NCI-H446 treated with DMSO at 0.1 percent for 48 hours (cell line): ENCODE measurements at places on chromosomes 6 and 20.

GRCh38 chr20:32685541-32686529 is 12.1 kb upstream of the C20orf203 start:
- DNase-seq = no peak

- DNase-seq = no peak
Measured at GRCh38 chr6:91464201-91464600, 877.3 kb upstream of the MAP3K7 start.

DNA sequence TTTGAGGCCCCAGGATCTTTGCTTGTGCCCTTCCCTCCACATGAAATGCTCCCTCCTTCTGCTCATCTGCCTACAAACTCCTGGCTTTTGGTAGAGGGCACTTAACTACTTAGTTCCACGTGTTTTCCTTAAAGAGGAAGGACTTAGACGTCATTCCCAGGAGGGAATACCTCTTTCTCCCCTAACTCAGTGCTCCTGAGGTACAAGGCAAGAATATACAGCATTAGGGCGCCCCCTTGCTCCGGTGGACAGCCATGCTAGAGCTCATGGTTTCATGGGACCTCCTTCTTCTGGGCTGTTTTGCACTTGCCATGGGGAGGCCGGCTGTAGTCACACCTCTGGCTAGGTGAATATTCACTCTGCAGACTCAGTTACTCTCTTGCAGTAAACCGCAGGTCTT is 93.8 kb upstream of the LY86 start:
- DNase-seq = peak; percentile 6

DNA sequence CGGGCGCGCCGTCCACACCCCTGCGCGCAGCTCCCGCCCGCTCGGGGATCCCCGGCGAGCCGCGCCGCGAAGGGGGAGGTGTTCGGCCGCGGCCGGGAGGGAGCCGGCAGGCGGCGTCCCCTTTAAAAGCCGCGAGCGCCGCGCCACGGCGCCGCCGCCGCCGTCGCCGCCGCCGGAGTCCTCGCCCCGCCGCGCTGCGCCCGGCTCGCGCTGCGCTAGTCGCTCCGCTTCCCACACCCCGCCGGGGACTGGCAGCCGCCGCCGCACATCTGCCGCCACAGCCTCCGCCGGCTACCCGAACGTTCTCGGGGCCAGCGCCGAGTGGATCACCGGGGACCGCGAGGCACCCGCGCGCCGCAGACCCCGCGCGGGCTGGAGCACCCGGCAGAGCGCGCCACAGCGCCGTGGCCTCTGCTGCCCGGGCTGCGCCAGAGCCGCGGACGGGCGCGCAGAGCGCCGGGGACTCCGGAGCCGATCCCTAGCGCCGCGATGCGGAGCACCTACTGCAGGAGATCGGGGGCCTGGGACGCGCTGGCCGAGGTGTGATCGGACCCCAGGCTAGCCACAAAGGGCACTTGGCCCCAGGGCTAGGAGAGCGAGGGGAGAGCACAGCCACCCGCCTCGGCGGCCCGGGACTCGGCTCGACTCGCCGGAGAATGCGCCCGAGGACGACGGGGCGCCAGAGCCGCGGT is at the start of gene BMP2:
TSS of gene BMP2 (plus strand) at position 151 of the 692 bp plus-strand sequence. CDS start 2,441 bp downstream, outside the sequence.
- no peak for DNase-seq

- no peak for DNase-seq
Measured at GRCh38 chr6:165658395-165659058, 4.5 kb downstream of the PDE10A start.

GRCh38 chr20:1338096-1338495 is 9.2 kb upstream of the SDCBP2 start:
- no peak for DNase-seq

GRCh38 chr20:32033316-32033715 is 18.7 kb upstream of the HCK start:
- no peak for DNase-seq

DNA sequence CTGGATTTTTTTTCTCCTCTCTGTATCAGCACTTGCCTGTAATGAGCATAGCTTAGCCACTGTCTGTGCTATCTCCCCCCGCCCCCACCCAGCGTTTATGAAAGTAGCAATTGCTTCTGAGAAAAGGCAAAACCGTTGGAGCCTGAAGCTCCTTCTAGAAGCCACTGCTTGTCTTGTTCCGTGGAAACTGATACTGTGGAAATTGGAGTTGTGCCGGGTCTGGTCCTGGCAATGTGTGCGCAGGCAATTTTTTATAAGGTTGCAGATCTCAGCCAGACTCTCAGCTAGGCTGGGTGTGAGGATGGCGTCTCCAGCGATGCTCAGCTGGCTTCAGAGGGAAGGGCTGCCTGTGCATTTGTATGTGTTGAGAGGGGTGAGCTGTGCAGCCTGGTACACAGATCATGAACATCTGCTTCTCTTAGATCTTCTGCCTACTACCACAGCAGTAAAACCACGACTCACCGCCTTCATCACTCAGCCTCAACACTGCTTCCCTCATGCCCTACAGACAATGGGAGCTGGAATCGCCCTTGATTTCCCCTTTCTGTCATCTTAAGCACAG is 72.4 kb upstream of the GTSF1L start:
- no peak for DNase-seq

DNA sequence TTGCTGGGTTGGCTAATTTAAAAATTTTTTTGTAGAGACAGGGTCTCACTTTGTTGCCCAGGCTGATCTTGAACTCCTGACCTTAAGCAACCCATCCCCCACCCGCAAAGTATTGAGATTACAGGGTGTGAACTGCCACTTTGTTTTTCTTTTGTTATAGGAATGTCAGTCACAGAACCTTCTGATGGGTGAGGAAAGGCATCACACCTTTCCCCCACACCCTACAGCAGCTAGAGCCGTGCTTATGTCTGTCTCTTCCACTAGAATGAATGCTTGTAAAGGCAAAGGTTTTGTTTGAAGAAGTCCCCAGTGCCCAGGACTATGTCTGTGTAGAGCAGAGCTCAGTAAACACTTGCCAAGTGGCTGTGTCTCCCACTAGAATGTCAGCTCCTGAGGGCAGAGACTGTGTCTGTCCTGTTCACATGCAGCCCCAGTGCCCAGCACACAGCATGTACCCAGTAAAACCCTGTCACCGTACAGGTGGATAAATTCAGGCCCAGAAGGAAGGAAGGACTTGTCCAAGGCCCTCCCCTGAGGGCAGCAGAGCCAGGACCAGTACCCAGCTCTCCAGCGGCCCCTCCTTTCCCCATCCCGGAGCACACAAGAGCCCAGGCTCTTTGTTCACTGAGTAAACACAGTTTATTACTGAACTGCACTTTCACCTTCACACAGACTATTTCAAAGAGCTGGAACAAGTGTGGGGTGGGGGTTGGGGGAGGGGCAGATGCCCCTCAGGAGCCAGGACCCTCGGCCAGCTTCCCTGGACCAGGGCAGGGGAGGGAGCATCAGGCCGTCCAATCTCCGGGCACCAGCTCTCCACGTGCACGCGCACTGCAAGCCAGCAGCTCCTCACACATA is 26.4 kb downstream of the COX4I2 start:
- no peak for DNase-seq

DNA sequence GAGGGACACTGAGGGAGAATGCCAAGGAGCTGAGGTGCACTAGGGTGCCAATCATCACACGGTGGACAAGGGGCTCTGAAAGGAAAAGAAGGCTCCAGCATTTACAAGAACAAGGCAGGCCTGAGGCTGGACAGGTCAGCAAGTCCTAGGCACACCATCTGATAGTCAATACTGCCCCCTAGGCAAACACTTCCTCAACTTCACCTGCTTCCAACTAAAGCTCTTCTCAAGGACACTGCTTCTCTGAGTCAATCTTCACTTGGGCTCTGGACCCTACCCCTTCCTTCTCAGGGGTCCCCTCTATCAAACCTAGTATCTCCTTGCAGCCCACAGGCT is 37.7 kb upstream of the SLC4A11 start:
- DNase-seq = no peak

DNA sequence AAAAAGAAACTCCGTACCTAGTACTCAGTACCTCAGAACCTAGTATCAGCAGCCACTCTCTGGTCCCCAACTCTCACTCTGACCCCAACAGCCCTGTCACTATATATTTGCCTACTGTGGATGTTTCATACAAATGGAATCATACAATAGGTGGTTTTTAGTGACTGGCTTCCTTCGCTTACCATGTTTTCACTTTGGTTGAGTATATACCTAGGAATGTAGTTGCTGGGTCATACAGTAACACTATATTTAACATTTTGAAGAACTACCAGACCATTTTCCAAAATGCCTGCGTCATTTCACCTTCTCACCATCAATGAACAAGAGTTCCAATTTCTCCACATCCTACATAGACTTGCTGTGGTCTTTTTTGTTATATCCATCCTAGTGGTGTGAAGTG is 283.2 kb downstream of the GMDS start:
- no peak for DNase-seq

GRCh38 chr20:31704225-31705119 is 18.2 kb downstream of the BCL2L1 start:
- DNase-seq = no peak

GRCh38 chr6:167226383-167226685 is 64.8 kb upstream of the UNC93A start:
- no peak for DNase-seq

GRCh38 chr6:3140201-3140600 is 17.1 kb downstream of the TUBB2A start:
- DNase-seq = no peak

DNA sequence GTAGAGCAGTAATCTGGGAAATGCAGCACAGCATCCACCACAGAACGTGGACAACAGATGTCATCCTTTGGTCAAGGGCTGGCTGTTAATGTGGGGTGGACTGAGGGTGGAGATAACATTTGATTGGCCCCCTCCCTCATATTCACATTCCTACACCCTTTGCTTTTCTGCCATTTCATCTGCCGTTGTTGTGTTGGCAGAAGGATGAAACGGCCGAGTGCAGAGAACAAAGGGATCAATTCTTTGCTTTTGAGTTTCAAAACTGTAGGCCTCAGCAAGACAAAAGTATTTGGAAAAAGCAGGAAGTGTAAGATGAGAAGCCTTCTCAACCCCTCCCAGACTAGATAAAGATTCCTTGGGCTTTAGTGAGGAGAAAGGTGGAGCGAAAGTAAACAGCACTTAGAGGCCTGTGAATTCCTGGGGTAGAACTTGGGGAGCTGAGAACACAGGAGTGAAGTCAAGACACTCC is 74.2 kb upstream of the PHIP start:
- no peak for DNase-seq
